Mesothelial cell of epicardium (in vitro differentiated cells): ENCODE measurements at places on chromosomes 12 and 14.

DNA sequence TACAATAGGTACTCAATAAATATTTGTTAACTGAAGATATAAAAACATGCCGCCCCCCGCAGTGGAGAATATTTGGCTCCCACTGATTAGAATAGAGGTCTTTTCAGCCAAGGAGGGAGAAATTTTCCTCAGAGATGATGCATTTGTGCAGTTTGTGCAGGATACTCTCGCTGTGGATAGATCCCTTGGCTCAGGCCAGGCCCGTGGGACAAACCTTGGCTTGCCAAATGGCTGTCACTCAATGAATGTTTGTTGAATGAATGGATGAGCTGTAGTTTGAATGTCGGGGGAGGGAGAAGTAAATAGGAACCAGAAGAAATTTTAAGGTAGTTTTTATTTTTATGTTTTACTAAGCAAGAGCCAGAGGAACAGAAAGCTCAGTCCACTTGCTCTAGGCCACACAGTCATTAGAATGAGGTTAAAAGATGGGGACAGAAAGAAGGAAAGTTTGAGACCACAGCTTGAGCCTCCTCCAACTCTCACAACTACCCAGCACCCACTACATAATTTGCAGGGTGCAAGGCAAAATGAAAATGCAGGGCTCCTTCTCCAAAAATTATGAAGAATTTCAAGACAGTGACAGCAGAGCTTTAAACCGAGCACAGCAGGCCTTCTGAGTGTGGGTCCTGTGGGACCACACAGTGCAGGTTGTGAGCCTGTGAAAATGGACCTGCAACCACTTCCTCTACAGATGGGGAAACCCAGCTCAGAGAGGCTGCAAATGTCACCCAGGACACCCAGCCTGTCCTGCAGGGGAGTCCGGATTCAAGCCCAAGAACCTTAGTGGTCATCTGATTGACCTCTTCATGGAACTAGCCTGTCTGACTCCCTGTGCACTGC is 51.4 kb downstream of the WSCD2 start:
- DNase-seq = no peak

GRCh38 chr14:90274808-90275457 is 18.6 kb downstream of the PSMC1 start:
- DNase-seq = no peak

GRCh38 chr12:52231305-52232202 is 1.5 kb upstream of the KRT7 start:
- no peak for DNase-seq

- no peak for DNase-seq
These were observed 9.6 kb upstream of the NPFF start for GRCh38 chr12:53516758-53517455.

DNA sequence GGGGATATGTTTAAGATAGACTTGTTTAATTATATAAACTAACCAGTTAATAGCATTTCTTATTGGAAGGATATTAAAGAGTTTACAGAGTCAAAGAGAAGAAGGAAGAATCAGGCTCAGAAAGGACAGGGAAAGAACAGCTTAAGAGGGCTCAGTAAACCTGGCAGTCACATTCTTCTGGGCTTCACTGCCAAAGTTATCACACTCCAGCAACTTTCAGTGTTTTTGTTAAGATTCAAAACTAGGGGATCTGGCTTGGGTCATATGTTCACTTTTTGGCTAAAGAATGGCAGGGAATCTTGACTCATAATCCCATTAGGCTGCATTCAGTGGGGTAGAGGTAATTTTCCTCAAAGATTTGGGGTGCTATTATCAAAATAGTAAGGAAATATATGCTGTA is 312.3 kb downstream of the RAD51B start:
- no peak for DNase-seq

DNA sequence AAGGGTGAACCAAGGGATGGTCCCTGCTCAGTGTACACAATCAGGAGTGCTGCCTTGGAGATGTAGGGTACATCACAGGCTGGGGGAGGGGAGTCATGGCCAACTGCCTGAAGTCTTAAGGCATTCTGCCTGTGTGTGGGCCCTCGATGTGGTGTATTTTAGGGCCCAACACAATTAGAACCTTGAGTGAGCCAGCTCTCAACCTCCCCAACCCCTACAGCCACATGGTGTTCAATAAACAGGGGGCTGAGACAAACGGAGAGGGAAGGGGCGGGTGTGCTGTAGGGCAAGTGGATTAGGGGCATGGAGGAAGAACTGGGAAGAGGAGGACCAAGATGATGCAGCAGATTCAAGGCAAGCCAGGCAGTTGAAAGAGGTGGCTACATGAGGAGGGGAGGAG is 8.6 kb upstream of the CHD4 start:
- no peak for DNase-seq

- no peak for DNase-seq
These were observed 2.5 kb upstream of the CACNA2D4 start for GRCh38 chr12:1920971-1921370.

DNA sequence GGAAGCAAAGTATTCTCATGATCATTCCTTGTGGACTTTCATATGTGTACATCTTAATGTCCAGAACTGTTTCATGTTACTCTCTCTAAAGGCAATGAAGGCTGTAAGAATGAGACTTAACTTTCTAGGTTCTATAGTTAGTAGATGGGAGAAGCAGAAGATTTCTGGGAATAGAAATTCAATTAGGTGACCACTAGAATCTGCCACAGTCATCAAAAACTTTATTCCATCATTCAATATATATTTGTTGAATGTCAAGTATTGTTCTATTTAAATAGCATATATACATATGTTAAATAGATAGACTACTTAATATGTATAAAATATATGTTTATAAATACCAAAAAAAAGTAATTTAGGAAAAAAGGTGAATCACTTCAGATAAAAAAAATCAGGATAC is 972.9 kb downstream of the SLC6A15 start:
- no peak for DNase-seq

- DNase-seq = no peak
These were observed 152.3 kb downstream of the RAD51B start for GRCh38 chr14:67971627-67972625.

GRCh38 chr14:61698206-61698980 is 3.1 kb downstream of the HIF1A start:
- DNase-seq = no peak

GRCh38 chr14:31261859-31262731 is 54.5 kb upstream of the HECTD1 start:
- no peak for DNase-seq

DNA sequence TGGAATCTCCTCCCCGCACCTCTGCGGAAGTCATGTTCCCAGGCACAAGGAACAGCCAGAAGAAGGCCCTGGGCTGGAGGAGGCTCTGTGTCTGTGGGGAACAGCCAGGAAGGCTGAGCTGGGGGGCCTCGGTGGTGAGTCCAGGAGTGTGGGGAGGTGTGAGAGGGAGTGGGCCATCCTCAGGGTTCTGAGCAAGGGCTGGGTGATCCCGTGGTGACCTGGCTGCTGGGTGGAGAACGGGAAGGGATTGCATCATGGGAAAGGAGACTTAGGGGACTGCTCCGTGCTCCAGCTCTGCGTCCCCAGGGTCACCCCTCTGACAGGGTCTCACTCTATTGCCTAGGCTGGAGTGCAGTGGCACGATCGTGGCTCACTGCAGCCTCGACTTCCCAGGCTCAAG is 13.8 kb downstream of the AACS start:
- no peak for DNase-seq

DNA sequence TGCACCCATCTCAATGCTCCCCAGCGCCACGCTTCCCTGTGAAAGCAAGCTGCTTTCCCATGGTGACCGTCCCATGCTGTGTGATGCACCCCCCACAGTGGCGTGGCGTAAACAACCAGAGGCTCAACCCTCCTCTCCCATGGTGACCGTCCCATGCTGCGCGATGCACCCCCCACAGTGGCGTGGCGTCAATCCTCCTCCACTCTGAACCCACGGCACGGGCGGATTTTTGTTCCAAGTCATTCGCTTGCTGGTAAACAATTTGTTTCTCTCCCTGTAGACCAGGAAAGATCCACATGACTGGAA is 8.9 kb downstream of the STX2 start:
- DNase-seq = no peak

- no peak for DNase-seq
These were observed 189.5 kb upstream of the HMGA2 start for GRCh38 chr12:65634626-65635331.

DNA sequence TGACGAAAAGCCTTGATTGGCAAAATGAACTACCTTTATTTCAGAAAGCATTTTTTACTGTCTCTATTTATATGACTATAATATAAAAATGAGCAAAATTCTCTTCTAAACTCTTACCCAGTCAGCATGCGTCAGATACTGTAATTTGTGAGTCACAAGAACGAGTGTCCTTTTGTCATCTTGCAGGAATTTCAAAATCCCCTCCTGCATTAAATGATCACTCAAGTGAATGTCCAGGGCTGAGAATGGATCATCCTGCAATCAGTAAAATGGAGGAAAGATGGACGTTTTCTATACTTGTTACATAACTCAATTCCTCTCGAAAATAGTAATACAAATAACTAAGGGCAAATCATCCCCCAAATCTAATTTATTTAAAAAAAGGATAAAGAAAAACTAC is 77.7 kb upstream of the KCNJ8 start:
- DNase-seq = no peak

GRCh38 chr12:52369211-52369610 is 1.9 kb upstream of the KRT85 start:
- no peak for DNase-seq

- DNase-seq = no peak
These were observed 134.0 kb upstream of the NEDD1 start for GRCh38 chr12:96773031-96773430.

DNA sequence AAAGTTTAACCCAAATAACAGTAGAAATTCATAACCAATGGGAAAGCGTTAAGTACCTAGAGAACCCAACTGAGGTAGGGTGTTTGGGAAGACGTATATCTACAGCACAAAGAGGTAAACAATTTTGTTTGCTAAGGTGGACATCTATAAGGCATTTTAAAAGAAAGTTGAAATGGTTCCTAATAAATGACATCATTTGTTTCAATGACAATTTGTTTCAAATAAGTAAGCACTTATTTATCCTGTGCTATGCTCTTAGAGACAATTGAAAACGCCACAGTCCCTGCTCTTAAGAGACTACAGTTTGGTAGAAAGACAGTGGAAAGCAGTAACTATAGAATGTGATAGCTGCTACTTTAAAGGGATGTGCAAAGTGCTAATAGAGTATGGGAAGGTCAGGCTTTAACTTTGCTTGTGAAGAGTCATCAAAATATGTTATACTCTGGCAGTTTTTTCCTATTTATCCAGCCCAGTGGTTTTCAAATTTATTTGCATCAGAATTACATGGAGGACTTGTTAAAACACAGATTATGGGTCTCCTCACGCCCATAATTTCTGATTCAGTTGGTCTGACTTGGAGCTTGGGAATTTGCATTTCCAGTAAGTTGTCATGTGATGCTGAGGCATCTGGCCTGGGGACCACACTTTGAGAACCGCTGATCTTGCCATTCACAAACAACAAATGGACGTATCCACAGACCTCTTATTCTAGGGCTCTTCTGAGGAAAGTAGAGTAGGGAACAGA is 19.6 kb upstream of the SMCO2 start:
- no peak for DNase-seq

DNA sequence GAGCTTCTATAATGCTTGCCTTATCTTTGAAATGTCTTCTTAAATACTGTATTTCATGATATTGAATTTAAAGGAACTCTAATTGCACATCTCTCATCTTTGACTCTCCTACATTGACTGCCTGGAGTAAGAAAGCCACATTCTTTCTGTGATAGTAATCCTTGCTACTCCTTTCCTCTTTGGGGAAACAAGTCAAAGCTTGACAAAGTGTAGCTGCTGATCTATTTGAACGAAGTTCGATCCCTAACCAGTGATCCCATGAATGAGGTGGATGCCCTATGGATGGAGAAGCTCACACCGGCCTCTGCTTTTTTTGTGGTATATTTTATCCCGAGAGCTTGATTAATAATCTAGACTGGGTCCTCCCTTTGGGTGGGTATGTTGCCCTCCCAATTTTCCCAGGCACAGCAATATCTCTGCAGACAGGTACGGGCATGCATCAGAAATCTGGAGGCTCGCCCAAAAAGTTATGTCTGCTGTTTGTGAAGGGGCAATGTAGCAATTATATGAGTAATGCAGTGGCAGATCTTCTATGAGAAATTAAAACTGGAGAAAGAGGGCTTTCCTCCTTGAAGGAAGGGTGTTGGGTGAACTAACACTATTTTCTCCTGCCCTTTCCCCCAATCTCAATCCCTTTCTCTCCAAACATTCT is 163.0 kb upstream of the FRMD6 start:
- DNase-seq = no peak

- no peak for DNase-seq
These were observed 89.8 kb downstream of the FAR2 start for GRCh38 chr12:29238822-29239291.

GRCh38 chr12:70227911-70228310 is 15.3 kb upstream of the CNOT2 start:
- DNase-seq = no peak

DNA sequence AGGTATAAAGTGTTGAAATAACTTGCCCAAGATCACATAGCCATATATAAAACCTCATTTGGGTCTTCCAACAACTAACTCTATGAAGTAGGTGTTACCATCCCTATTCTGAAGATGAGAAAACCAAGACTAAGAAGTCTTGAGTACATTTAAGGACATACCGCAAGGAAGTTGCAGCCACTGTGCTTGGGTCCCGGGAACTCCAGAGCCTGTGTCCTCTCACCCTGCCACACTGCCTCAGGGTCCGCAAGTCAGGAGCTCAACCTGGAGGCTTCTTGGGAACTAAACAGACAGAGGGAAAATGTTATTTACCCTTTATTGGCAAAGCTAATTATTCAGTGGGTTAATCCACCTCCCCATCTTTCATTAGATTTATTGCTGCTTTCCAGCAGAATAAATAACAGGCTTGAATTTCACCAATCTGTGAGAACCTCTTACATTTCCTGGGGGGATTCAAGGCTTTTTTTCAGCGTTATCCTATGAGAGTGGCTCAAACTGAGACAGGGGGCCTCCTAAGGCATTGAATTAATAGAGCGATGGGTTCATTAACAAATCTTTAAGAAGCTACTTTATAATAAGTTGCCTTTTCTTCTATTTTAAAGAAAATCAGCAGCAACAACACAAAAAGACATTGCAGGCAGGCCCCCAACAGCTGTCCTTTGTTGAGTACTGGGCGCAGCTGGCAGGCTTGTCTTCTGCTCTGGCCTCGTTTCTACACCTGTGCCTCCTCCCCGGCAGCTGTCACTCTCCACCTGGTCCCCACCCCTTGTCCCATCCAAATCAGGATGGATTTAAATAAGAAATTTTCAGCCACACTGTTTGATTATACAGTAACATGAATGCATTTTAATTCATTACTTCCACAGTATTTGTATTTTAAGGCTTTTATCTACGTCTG is 25.3 kb downstream of the PHLDA1 start:
- no peak for DNase-seq

- DNase-seq = no peak
These were observed 164.3 kb downstream of the GRIP1 start for GRCh38 chr12:66514581-66514980.
